ENCODE measurements at places on chromosomes 16 and 17.

DNA sequence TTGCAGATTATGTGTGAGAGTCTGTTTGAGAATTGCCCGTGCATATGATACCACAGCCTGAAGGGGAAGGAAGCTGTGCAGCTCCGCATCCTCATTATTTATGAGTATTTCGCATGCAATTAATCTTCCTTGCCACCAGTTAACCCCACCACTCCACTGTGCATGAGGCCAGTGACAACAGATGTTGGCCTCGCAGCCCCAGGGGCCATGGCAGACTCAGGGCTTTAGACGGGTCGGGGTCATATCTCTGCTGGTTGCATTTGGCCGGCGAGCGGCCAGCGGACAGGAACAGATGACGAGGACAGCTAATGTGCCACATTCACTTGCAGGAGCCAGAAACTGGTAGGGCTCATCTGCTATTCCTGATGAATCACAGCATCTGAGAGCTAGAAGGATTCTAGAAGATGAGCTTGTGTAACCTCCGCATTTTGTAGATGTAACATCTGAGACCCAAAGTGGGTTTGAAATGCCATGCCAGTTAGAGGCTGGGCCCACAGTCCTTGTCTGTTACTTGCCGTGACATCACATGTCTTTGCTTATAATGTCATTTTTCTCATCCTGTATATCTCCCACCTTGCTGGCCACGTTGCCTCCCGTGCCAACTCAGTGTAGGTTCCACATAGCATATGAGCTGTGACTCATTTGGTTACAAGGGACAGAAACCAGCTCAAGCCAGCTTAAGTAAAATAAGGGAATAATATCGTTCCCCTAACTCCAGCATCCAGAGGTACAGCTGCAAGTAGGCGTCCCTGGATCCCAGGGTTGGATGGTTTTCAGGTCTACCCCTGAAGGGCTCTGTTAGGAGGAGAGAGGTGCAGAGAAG is 137.2 kb downstream of the SNX29 start:
- peak; percentile 60 for DNase-seq

DNA sequence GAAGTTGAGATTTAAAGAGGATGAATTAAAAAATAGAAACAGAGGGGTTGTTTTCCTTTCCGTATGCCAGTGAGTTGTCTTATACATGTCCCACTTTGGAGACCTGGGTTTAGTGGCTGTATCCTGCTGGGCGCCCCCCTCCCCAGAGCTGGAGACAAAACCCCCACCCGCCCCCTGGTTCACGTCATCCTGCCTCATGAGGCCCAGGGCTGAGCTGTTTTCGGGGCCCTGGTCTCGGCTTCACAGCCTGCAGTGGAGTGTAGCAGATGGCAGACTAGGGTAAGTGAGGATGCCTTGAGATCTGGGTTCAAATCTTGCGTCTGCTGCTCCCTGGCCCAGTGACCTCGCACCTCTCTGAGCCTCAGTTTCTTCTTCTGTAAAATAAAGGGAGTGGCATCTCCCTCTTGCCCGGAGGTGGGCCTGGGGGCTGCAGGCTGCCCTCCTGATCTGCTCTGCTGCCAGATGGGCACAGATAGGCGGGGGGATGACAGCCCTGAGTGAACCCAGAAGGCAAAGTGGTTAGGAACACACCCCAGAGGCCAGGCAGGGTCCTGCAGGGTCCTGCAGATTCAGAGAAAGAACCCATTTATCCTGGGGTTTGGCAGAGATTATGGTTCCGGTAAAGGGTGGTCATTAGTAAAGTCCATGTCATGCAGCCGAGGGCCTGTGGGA is 45.1 kb downstream of the SOCS3 start:
- DNase-seq: no peak

- no peak for DNase-seq
Measured at GRCh38 chr17:50918933-50919296, 52.8 kb upstream of the TOB1 start.

DNA sequence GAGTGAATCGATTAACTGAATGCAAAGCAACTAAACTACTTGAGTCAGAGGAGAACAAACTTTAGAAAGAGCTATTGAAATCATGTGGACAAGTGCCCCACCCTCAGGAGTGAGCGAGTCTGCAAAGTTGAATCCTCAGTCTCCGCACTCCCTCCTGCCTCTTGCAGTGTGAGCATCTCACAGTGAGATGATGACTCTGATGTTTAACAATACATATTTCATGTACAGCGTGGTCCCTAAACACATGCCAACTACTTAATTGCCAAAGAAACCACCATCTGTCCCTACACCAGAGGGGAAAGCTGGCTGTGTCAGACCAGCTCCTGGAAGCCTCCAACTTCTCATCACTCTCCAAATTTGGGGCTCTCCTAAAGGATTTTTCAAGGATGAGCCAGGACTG is 31.2 kb downstream of the PIMREG start:
- no peak for DNase-seq

GRCh38 chr17:80252871-80253270 is 7.8 kb upstream of the RNF213 start:
- peak; percentile 34 for DNase-seq

DNA sequence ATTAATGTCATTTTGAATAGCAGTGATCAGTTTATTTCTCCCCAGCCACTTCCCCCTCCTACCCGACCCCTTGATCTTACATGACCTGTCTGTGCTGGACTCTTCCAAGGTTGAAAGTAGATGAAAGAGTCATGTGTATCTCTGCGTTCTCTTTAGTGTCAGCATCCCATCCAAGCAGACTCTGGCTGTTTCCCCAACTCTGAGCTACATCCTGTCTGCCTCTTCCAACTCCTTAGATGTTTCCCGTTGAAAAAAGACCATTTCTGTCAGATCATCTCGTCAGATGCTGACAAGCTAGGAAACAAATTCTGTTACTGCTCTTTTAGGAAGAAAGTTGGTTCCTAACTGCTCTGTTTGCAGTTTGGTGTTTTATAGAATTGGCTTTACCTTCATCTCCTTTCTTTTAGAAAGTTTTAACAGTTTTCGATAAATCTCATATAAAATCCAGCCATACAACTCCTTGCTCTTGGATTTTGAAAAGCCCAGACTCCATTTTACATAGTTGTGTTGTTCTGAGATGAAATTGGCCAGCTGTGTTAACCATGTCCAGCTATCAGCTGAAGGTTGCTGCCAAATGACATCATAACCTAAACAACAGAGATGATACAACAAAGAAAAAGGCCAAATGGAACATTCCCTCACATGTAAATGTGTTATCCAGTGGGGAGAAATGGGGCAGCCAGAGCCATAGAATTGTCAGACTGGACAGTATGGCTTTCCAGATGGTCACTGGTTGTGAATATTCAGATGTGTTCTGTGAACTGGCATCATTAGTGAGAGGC is 43.5 kb downstream of the CYB561 start:
- DNase-seq: peak; percentile 38

DNA sequence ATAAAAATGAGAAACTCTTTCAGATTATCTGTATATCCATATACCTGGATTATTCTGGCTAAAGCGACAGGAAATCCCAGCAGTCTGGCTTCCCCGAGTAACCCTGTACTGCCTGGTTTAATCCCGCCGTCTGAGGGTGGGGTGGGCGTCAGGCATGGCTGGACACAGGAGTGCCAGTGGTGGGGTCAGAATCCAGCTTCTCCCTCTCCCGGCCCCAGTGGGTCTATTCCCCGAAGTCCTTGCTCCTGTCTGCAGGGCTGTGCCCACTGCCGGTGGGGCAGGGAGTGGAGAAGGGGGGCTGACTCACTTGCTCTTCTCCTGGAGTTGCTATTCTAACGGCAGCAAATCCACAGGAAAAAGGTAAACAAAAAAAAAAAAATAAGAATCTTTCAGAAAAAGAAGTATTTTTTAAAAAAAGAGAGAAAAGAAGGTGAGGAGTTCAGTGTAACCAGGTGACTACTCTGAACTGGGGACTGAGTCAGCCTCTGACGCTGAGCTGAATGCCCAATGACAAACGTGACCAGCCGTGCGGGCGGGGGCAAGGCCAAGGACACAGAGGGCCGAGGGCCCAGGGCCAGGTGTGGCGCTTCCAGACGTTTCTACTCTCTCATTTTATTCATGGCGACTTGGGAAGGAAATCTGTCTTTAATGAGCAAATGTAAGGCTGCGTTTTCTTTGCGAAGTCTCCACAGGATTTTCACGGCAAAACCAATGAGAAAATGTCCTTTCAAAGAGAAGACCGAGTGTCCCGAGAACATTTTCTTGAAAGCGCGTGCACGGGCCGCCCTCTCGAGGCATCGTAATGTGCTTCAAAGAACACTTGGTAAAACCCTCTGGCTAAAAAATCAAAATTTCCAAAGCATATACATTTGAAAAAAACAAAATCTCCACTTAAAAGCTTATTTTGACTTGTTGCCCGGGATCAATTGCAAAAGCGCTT is 20.2 kb downstream of the FOXF1 start:
- no peak for DNase-seq

- no peak for DNase-seq
Measured at GRCh38 chr17:38424297-38424972, 3.8 kb upstream of the ARHGAP23 start.

DNA sequence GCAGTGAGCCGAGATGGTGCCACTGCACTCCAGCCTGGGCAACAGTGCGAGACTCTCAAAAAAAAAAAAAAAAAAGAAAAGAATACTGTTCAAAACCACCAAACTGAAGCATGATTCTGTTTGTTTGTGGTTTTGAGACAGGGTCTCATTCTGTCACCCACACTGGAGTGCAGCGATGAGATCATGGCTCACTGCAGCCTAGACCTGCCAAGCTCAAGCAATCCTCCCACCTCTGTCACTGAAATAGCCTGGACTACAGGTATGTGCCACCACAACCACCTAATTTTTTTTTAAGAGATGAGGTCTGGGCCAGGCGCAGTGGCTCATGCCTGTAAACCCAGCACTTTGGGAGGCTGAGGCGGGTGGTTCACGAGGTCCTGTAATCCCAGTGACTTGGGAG is 4.3 kb downstream of the SUMO2 start:
- DNase-seq: no peak

GRCh38 chr16:57401943-57402640 is 2.5 kb upstream of the CCL17 start:
- no peak for DNase-seq

- DNase-seq: peak; percentile 68
Measured at GRCh38 chr16:66954097-66954659, 6.9 kb upstream of the CES3 start.

GRCh38 chr17:77647531-77647930 is 311.0 kb upstream of the TNRC6C start:
- no peak for DNase-seq

GRCh38 chr17:58301504-58302150 is 20.9 kb upstream of the MPO start:
- DNase-seq: no peak

GRCh38 chr17:45914047-45914717 is 19.8 kb downstream of the MAPT start:
- DNase-seq: no peak

DNA sequence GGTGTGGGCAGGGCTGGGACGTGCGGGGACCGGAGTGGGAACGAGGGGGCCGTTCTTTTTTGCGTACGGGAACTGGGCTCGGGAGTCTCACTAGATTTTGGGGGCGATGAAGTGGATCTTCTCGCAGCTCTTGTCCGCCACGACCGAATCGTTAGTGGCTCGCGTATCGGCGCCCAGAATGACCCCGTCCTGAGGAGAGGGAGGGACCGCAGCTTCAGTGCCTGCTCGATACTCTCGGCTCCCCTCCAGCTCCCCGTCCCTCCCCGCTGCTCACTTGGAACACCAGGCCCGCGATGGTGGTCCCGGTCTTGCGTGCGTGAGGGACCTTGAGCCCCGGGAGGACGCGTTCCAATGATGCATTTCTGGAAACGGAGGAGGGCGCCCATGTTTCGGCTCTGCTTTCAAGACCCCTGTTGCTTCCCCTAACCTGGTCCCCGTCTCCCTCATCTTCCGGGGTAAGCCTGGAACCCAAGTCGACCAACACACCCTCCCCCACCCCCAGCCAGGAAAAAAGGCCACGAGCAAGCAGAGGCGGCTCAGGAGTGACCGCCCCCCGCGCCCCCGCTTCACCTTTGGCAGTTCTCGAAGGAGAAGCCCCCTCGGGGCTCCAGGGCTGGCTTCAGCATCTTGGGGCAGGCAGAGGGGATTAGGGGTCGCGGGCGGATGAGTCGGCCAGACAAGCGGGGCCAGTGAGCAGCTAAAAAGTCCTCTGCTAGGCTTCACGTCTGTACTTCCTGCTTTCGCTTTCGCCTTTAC is at the start of gene PSMB10:
Gene PSMB10, minus strand, starts transcription at position 727 of the 756 bp plus-strand sequence. Its CDS starts 101 bp downstream, at position 626.
- DNase-seq: peak; percentile 59

All from fibroblast of skin of right biceps (primary cell).